ENCODE measurements at places on chromosomes 5 and 9.

- DNase-seq, result no peak
These were observed 48.7 kb upstream of the HOMER1 start for GRCh38 chr5:79562351-79563246.

DNA sequence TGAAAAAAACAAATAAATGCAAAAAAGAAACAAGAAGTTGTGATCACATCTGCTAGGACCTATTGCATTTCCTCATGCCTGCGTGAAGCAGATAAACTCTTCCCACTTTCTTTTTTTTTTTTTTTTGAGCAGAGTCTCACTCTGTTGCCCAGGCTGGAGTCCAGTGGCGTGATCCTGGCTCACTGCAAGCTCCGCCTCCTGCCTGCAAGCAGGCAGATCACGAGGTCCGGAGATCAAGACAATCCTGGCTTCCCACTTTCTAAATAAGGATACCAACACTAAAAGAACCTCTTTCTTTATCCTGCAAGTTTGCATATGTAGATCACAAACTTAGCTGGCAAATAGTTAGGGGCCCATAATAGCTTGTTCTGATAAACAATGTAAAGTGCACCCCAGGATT is 128.6 kb downstream of the ASTN2 start:
- DNase-seq, result no peak

GRCh38 chr5:124980163-124980941 is 233.9 kb upstream of the ZNF608 start:
- no peak for DNase-seq

DNA sequence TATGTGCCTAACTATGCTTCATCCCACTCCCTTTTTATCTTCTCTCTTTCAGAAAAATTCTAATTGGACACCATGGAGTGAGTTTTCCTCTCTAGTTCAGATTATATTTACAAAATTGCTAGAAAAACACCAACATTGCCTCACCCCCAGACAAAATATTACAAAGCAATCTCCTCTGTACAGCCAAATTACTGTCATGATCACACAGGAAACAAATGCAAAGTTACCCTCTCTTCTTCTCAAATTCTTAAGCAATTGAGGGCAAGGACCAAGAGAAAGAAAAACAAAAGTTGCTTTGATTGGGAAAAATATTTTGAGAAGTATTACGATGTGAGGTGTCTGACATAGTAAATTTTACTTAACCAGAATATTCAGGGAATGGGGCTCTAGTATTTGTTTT is 30.8 kb upstream of the ABCA1 start:
- DNase-seq, result no peak

DNA sequence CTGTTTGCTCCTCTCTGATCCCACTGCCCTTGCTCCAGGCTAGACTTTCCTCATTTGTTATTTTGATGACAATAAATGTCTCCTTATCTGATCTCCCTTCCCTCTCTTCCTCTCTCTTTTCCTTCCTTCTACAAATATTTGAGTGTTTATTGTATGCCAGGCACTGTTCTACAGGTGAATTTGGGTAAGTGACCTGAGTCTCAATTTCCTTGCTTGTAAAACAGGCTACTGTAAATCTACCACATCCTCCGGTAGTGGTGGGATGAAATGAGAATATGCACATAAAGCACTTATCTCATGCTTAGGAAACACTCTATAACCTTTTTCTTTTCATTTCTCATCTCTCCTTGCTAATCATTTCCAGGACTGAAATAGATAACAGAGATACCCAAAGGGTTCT is 86.4 kb downstream of the HMHB1 start:
- no peak for DNase-seq

- no peak for DNase-seq
These were observed 95.0 kb downstream of the OSTF1 start for GRCh38 chr9:75183306-75183705.

GRCh38 chr5:108636135-108636853 is 111.4 kb upstream of the FER start:
- DNase-seq, result no peak

DNA sequence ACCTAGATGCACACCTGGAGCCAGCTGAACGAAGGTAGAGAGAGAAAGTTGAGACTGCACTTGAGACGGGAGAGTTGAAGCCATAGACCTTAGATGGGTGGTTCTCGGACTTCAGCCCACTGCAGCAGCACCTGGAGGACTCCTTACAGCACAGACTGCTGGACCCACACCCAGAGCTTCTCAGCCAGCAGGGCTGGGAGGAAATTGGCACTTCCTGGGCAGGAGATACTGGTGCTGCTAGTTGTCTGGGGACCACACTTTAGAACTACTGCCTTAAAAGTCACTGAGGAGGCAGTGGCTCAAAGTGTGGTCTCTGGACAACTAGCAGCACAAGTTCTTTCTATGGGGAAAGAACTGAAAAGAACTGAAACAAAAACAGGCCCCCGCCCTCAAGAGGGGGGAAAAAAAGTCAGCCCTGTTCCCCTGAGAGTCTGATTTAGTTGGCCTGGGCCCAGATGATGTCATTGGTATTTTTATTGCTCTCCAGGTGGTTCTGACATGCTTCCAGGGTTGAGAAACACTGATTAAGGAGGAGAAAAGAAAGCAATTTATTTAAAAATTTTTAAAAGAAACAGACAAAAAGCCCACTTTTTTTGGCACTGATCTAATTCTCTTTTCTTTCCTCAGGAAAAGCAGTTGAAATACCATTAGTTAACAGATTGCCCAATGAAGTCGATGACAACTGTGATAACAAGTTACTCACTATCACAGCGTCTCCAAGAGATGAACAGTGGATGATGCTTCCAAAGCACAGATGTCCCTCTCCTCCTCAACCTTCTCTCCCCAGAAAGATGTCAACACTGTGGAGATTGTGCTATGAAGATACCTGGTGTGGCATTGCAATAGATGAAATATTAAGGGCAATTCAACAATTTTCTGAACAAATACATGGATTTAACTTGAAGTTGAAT is 73.6 kb upstream of the ADAMTS16 start:
- DNase-seq, result no peak

- DNase-seq, result no peak
These were observed 237.9 kb downstream of the ISL1 start for GRCh38 chr5:51621156-51621555.

DNA sequence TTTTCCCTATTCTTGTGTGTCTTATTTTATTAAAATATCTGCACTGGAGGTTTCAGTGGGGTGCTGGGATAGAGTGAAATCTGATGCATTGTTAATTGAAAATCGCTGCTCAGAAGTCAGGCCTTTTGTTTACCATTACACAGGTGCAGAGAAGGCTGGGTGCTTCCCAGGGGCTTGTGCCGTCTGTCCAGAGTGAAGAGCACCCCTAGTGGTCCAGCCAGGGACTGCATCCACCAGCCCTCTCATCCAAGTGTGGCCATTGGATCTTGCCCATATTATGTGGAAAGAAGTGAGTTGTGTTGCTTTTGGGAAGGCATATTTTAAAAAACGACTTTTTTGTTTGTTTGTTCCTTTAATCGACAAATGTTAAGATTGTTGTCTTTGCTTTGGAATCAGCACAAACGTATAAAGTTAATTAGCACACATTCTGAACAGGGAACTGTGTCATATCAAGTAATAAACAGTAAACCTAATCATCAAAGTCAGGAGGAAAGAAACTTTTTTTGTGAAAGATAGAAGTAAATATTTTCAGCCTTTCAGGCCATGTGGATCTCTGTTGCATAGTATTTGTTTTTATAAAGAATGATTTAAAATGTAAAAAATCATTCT is 315.6 kb downstream of the MTRR start:
- DNase-seq, result peak; percentile 62

- DNase-seq, result no peak
These were observed 58.3 kb downstream of the SEMA4D start for GRCh38 chr9:89439571-89439970.

- no peak for DNase-seq
These were observed 1503.0 kb downstream of the EFNA5 start for GRCh38 chr5:106167766-106168165.

DNA sequence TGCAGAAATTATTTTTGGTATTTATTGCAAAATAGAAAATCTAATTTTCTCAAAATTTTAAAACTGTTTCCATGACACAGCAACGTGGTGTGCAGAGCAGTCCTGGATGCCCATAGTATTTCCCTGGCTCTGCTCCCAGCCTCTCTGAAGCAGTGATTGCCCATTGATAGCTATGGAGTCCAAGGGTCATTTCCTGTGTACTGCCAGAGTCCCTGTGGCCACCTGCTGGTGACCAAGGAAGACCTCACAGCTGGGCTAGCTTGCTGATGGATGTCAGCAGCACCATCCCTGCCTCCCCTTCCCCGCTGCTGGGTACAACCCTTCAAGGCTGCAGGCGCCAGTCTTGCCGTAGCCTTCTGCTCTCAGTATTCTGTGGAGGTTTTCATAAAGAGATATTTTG is 184.1 kb downstream of the DIRAS2 start:
- no peak for DNase-seq

DNA sequence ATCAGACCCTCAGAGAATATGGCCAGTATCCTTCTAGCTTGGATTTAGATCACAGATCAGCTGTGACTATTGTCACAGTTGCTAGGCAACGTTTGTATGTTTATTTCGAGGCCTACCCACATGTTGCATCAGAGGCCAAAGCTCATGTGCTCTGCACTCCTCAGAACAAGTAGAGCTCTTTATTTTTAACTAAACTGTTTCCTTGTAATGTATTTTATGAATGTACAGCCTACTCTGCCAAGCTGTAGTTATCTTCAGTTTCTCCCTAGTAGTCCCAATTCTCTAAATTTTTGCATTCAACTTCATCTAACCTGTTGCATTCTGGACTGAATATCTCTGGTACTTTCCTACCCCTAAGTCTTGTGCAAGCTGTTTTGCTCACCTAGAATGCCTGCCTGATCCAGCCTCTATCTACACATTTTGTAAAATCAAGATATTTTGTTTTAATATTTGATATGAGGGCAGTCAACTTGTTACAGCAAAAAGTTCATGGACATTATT is 52.8 kb downstream of the CAST start:
- peak; percentile 76 for DNase-seq
